ENCODE measurements at places on chromosomes 12 and 14. TPM values are rescaled to one million over a fixed set of nuclear protein-coding genes. Genes with fewer than 3 reads are reported as not detected.

DNA sequence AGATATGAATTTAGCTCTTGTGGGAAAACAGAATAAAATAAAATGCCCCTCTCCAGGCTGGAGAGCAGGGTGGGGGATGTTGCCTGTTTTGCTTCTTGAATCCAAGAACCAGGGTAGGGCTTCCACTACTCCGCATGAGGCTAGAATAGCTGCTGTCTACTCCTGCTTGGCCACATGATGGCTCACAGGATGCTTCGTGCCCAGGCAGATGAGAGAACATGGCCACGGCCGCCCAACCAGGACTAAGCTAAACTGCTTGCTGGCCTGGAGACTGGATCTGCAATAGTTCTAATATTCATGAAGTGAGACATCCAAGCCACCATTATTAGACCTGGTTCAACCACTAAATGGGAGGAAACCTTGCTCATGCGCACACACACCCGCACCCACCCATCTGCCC lies 122.2 kb upstream of the METAP2 start:
- no peak for DNase-seq
- no peaks in the 10 kb centered on the region for H3K36me3 ChIP-seq
- H3K4me1 ChIP-seq = no peaks in the 10 kb centered on the region
- no peak overlapping the region for H3K4me3 ChIP-seq

- no peak overlapping the region for H3K27ac ChIP-seq
- H3K4me1 ChIP-seq = no peaks in the 10 kb centered on the region
- no peaks in the 10 kb centered on the region for H3K27me3 ChIP-seq
- no peaks in the 10 kb centered on the region for H3K36me3 ChIP-seq
- H3K4me3 ChIP-seq = no peak overlapping the region
Observed at GRCh38 chr14:60343571-60344071, 94.6 kb downstream of the PPM1A start.

- no peaks in the 10 kb centered on the region for H3K27me3 ChIP-seq
- no peaks in the 10 kb centered on the region for H3K36me3 ChIP-seq
- H3K4me1 ChIP-seq = no peaks in the 10 kb centered on the region
- no peak overlapping the region for H3K4me3 ChIP-seq
- no peak for DNase-seq
Observed at GRCh38 chr12:14175206-14175605, 190.3 kb upstream of the ATF7IP start.

GRCh38 chr12:102396276-102396675 lies 84.1 kb downstream of the IGF1 start:
- H3K36me3 ChIP-seq = no peaks in the 10 kb centered on the region
- H3K27ac ChIP-seq = no peak overlapping the region
- H3K4me1 ChIP-seq = no peaks in the 10 kb centered on the region

GRCh38 chr12:108856428-108857157 lies 790 bp downstream of the SSH1 start:
- H3K4me3 ChIP-seq = peak overlapping the region; percentile 99
- DNase-seq = no peak
- peaks cover 73% of the 10 kb centered on the region for H3K4me1 ChIP-seq
- H3K27ac ChIP-seq = peak overlapping the region; percentile 92

GRCh38 chr12:2813214-2814185 lies 1.0 kb downstream of the ITFG2 start:
- peak overlapping the region; percentile 77 for H3K4me3 ChIP-seq
- DNase-seq = peak; percentile 41
- H3K27ac ChIP-seq = peak overlapping the region; percentile 74
- peaks cover 18% of the 10 kb centered on the region for H3K4me1 ChIP-seq
- peaks cover 3% of the 10 kb centered on the region for H3K36me3 ChIP-seq

Gene LIN7A
- total RNA-seq = 1.5 TPM

Gene CLEC14A
- 0.10 TPM for total RNA-seq

Measured in HCT116 (cell line).